ENCODE measurements at places on chromosomes 3 and 15.

DNA sequence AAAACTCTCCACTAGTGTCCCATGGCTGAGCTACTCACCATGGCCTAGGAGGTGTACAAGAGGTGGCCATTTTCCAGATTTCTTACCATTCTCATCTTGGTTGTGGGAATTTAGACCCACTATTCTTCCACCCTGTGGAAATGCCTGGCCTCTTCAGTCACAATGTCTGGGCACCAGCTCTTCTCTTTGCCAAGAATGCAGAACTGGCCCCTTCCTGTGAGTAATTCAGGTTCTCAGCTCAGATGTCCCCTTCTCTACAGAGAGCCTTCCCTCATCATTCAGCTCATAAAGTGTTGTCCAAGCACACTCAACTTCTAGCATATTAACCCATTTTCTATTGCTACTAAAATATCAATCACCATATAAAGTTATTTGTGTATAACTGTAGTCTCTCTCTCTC is 575.5 kb upstream of the KCNMB2 start:
- DNase-seq = no peak

DNA sequence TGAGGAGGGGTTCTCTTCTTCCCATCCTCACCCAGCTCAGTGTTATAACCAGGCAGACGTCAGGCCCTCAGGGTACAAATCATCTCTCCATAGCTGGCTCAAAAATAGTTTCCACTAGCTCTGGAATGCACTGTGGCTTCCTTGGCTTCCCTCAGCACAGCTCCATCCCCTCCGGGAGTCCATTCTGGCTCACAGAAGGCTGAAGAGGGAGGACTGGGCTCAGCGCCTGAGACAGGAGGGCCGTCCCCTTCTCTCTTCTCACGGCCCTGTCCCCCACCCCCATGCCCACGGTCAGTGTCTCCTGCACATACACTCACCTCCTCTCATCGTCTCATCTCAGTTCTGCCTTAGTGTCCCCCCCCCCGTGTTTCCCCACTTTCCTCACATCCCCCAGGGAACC is 50.1 kb downstream of the UMPS start:
- no peak for DNase-seq

DNA sequence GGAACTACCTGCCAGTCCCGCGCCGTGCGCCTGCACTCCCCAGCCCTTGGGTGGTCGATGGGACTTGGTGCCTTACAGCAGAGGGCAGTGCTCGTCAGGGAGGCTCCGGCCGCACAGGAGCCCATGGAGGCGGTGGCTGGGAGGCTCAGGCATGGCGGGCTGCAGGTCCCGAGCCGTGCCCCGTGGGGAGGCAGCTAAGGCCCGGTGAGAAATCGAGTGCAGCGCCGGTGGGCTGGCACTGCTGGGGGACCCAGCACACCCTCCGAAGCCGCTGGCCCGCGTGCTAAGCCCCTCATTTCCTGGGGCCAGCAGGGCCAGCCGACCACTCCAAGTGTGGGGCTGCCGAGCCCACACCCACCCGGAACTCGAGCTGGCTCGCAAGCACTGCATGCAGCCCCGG is 580.2 kb downstream of the ZIC1 start:
- DNase-seq = no peak

DNA sequence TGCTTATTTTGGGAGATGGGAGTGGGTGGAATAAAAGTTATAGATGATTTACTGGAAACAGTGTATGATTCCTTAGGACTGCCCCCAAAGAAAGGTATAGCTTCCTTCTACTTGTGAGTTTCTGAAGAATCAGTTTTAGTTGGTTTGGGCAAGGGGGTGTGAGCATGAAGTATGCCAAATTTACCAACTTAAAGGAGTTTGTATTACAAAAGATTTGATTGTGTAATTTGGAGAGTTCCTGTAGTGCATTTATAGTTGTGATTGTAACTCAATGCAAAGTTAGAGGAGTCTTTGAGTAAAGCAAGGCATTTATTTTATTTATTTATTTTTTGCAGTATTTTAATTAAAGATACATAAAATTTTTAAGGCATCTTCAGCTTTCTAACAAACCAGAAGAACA is 42.8 kb downstream of the TSC22D2 start:
- DNase-seq = no peak

- no peak for DNase-seq
Measured at GRCh38 chr3:178291574-178292370, 244.5 kb upstream of the KCNMB2 start.

DNA sequence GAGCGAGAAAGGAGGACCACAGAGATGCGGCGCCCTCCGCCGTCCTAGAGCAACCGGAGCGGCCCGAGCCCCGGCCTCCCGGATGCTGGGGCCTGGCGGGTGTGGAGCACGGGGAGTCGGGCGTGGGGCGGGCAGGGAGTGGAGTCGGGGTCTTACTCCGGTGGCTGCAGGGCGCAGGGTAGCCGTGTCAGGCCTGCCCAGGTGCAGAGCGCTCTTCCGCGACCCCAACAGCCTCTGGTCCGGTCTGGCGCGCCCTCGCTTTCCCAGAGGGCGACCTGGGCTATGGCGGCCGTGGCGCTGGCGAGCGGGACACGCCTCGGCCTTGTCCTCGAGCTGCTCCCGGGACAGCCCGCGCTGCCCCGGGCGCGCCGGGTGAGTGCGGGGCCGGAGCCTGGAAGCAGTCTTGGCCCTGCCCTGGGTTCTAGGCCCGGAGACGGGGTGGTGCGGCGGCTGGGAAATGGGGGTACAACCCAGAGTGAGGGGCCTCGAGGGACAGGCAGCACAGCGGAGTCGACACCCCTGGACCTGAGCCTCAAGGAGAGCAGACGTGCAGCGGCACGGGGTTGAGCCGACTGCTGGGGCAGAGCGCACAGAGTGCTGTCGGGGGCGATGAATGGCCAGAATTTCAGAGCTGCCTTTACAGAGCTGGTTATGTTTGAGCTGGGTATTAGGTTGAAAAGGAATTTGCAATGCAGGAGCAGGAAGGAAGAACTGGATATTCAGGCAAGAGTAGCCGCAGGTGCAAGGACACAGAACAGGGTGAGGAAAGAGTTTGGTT is at the start of gene ZNF662:
TSS of gene ZNF662 (plus strand) at position 73 of the 778 bp plus-strand sequence. CDS start 1,973 bp downstream, outside the sequence.
- peak; percentile 70 for DNase-seq

DNA sequence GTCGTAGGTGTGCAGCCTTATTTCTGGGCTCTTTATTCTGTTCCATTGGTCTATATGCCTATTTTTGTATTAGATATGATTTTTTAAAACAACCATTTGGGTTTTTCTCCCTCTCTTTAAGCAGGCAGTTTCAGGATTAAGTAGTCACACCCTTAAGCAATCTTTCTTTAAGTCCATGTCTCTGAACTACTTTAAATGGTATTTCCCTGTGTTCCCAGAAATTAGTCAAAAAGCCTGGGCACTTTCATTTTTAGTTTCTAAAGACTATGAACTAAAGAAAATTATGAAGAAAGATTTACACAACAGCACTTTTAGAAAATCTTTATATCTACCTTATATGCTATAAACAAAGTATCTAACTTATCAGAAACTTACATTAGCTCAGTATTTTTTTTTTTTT is 110.3 kb downstream of the FAIM start:
- DNase-seq = no peak

- DNase-seq = no peak
Measured at GRCh38 chr3:71843071-71843470, 58.1 kb upstream of the PROK2 start.
